Subcutaneous preadipocyte (primary cell): ENCODE measurements at places on chromosomes 11 and 22. TPM values are rescaled to one million over a fixed set of nuclear protein-coding genes. Genes with fewer than 3 reads are reported as not detected.

RCOR2 gene
- 1.8 and 2.7 TPM in 2 replicates for total RNA-seq

ESAM gene
- under 0.01 and 0.39 TPM in 2 replicates for total RNA-seq

CFAP300 gene
- total RNA-seq = 2.2 and 5.1 TPM in 2 replicates

SCGB2A2 gene
- not detected in 2 replicates for total RNA-seq

OR52A1 gene
- not detected in 2 replicates for total RNA-seq

TRIM49 gene
- total RNA-seq = not detected in 2 replicates

TMEM121B gene
- under 0.01 and 0.20 TPM in 2 replicates for total RNA-seq

GTPBP1 gene
- 26.8 and 38.3 TPM in 2 replicates for total RNA-seq

GSTT2 gene
- 0.73 TPM in 1 of 2 replicates, not detected in the other for total RNA-seq

SELENOH gene
- total RNA-seq = 49.5 and 65.0 TPM in 2 replicates

UBQLN3 gene
- not detected in 2 replicates for total RNA-seq

C11orf58 gene
- 120 and 137 TPM in 2 replicates for total RNA-seq

LINC01488 gene
- not detected in 2 replicates for total RNA-seq
